NCI-H1694 (cell line): ENCODE measurements at places on chromosomes 5 and 9.

DNA sequence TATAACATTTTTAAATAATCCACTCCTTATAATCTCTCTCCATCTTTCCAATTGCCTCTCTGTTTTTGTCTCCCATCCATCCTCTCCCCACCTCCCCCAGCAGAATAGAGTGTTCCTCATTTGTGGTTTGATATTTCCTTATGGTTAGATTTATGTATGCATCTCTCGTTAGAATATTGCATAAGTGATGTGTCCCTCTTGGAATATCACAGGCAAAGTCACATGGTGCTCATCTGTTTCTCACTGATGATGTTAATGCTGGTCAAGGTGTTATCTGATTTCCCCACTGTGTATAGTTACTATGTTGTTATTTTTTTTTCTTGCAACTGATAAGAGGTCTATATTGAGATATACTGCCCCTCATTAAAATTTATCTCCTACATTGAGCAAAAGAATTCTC is 3.1 kb upstream of the LRRC70 start:
- no peak for DNase-seq

DNA sequence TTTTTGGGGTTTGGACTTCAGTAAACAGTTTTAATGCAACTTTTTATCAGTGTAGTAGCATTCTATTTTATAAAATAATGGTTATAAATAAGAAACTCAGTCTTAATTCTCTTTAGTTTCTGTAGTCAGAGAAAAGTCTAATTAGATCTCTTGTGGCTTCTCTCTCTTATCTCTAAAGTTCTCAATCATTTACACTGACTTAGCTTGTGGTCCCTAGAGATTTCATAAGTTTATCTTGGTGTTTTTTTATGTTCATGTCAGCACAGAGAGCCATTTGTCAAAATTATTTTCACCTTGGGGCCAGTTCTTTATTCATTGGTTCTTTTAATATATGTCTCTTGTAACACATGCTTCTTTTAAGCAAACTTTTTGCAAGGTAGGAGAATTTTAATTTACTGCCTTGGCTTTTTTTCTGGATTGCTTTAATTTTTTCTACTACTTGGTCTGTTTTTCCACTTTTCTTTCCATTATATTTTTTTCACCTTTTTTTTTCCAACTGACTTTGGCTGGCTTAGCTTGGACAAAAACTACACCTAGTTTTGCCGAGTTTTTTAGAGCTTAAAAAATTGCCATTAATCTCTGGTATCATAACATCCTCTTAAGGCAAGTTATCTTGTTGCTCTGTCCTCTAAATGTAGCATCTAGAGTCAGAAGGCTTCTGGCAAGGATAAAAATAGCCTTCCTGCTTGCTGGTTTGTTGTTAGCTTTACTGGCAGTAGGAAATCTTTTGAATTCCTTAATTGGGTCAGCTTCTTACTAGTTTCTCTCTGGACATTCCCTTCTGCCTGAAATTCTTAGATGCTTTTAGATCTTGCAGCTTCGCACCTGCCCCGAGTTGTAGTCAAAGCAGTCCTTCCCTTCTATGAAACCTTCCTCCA is 35.3 kb downstream of the CPEB4 start:
- DNase-seq: no peak

DNA sequence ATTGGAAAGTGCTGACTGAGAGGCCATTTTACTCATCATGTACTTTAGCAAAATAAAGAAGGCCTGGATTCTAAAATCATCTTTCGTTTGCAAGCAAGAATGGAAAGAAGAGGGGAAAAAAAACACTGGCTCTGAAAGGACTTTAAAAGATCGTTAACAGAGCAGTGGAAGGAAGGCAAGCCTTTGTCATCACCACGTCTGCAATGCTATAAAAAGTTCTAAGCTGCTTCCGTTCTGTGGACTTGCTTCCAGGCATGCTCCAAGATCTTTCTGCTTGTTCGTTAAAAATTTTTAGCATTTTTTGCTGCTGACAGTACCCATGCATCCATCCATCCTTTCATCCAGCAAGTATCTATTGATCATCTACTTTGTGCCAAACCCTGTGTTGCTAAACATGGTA is 226.5 kb downstream of the GABBR2 start:
- no peak for DNase-seq

DNA sequence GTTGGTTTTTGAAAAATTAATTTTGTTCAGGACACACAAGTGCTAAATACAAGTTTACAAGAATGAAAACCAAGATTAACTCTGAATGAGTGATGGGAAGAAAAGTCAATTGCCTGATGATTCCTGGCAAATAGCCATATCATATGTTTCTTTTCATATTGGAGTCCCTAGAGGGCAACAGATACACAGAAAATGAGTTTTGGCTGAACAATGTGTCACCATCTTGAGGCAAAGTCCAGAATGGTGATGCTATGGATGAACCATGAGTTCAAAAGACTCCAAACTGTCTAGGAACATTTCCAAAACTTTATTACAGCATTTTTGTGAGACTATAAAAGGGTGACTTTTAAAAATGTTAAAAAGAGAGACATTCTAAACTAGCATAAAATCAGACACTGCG is 382.9 kb downstream of the TMEM161B start:
- peak; percentile 2 for DNase-seq

- no peak for DNase-seq
Measured at GRCh38 chr5:43571237-43571636, 14.4 kb upstream of the PAIP1 start.

DNA sequence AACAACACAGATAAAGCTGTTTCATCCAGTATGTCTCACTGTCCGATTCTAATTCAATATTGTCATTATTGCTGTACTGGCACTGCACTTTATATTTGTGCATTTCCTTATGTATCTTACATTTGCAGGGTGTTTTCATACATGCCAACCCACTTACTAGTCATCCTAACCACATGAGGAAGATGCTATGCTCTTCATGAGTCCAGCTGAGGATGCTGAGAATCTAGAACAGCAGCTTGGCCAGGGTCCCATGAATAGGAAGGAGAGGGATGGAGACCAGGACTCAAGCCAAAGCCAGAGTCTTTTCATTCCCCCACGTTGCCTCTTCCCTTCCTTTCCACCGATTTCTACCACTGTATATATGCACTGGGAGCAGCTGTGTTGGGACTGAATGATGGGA is 292.8 kb upstream of the KLF4 start:
- no peak for DNase-seq

GRCh38 chr5:50738864-50739263 is 72.4 kb downstream of the PARP8 start:
- no peak for DNase-seq

- no peak for DNase-seq
Measured at GRCh38 chr5:34003941-34004340, 3.9 kb downstream of the AMACR start.

DNA sequence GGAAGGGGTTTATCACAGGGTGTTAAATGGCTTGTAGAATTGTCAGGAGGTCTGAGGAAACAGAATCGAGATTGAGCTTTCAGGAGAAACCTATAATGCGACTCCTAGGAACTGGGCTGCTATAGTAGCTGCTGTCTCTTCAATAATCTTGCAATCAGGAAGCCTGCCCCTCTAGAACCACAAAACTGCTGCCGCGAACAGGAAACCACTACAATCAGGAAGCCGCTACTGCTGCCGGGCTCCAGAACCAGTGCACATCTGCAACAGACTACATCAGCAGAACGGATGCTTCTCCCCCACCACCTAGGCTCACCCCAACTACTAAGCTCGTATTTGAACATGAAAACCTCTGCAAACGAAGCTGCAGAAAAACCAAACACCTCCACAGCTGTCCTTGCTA is 31.6 kb downstream of the TNFSF8 start:
- DNase-seq: no peak

DNA sequence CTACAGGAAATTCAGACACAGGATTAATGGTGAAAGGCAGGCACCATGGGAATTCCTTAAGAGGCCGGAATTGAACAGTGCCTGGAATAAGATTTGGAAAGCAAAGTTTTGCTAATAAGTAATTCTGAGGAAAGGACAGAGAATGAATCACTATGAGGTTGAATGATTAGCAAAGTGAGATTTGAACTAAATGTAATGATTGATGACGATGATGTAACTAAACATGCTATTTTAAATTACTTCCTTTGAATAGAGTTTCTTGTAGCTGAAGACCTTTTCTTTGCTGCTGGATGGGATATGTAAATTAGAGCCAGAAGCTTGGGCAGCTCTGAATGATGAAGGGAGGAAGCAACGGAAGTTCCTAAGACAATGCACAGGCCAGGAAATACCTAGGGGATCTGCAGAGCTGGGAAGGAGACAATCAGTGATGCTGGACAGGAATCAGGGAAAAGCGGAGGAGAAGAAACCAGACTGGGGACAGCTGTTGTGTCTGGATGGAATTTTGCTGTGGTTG is 482.0 kb downstream of the PSAT1 start:
- no peak for DNase-seq

DNA sequence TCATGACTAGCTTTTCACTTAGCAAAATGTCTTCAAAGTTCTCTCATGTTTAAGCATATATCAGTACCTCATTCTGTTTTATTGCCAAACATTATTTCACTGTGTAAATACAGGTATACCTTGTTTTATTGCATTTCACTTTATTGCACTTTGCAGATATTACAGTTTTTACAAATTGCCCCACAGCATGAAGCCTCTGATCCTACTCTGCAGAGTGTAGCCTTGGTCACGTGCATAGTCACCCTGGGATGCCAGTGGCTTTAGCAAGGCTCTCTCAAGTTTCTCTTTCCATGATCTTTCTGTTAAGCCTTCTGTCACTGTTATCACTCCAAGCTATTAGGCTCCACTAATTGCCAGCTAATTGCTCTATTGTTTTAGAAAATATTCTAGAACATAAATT is 182.2 kb upstream of the GRIA1 start:
- no peak for DNase-seq

DNA sequence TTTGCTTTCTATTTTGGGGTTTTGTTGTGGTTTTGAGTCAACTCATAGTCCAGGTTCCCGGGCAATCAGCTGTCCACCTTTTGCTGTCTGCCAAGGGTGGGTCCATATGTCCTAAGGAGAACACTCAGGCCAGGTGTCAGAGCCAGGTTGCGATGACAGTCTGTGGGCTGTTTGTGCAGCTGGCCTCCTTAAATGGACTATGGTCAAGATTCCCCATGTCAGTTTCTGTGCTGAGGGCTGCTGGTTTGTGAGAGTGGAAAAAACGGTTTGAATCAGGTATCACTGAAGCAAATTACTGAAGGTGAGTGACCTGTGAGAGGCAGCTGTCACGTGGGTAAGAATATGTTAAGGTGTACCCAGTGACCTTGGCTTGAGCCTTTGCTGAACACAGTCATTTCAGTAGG is 33.0 kb downstream of the SNX30 start:
- no peak for DNase-seq

GRCh38 chr9:76161541-76161940 is 232.7 kb downstream of the RFK start:
- no peak for DNase-seq

GRCh38 chr5:157785801-157786200 is 42.3 kb downstream of the LSM11 start:
- DNase-seq: no peak

DNA sequence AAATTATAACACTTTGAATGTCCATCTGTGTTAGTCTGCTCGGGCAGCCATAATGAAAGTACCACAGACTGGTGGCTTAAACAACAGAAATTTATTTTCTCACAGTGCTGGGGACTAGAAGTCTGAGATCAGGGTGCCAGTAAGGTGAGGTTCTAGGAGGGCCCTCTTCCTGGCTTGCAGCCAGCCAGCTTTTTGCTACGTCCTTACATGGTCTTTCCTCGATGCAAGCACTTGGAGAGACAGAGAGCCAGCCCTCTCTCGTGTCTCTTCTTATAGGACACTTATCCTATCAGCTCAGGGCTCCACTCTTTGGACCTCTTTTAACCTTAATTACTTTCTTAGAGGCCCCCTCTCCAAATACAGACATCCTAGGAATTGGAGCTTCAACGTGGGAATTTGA is 351.8 kb downstream of the SPOCK1 start:
- DNase-seq: no peak

DNA sequence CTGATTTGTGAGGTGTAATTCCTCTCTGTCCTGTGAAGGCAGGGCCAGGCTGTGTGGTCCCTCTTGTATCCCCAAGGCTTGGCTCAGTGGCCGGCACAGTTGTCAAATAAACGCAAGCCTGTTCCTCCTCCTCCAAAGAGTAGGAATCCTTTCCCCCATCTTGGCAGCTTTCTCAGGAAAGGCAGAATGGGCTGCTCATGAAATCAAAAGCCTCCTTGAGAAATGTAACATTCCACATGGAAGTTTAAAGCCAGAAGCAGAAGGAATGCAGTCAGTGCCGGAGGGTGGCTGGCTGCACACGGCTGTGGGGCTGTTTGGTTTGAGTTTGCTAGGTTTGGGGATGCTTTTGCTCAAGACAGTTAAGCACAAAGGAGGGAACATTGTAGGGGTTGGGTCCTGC is 34.5 kb upstream of the MED10 start:
- DNase-seq: no peak

DNA sequence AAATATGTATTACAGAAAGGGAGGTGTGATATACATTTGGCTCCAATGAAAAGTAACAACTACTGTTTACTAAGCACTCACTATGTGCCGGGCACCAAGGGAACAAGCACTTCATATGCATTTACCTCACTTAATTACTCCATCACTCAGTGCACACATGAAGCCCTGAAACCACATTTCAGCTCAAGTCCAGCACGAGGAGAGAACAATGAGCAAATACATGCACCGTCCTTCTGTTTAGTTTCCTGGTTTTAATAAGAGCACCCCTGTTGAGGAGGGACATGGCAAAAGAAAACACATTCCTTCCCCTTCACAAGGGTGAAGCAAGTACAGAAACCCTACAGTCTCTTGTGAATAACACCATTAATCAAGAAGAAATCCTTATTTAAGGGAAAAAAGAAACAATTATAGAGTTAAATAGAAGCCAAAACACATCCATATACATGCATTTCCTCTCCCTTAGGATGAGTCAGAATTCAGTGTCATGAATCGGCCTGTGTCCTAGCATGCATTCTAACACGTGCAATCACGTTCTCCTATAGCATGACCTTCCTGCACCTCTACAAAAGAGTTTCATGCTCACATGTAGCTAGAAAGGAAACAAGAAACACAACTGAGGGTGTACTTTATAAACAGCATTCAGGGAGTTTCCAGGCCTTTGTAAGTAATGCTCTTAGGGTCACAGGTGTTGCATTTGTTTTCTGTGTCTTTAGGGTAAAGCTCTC is 411.6 kb downstream of the BNC2 start:
- DNase-seq: no peak

GRCh38 chr9:80964374-80964773 is 725.0 kb downstream of the TLE1 start:
- DNase-seq: peak; percentile 53

- no peak for DNase-seq
Measured at GRCh38 chr9:116566677-116567488, 120.2 kb upstream of the TRIM32 start.

GRCh38 chr9:98161851-98162250 is 30.6 kb downstream of the CORO2A start:
- no peak for DNase-seq

- DNase-seq: peak; percentile 46
Measured at GRCh38 chr9:116757030-116757429, 69.9 kb downstream of the TRIM32 start.
